ENCODE measurements at places on chromosomes 1 and 21.

DNA sequence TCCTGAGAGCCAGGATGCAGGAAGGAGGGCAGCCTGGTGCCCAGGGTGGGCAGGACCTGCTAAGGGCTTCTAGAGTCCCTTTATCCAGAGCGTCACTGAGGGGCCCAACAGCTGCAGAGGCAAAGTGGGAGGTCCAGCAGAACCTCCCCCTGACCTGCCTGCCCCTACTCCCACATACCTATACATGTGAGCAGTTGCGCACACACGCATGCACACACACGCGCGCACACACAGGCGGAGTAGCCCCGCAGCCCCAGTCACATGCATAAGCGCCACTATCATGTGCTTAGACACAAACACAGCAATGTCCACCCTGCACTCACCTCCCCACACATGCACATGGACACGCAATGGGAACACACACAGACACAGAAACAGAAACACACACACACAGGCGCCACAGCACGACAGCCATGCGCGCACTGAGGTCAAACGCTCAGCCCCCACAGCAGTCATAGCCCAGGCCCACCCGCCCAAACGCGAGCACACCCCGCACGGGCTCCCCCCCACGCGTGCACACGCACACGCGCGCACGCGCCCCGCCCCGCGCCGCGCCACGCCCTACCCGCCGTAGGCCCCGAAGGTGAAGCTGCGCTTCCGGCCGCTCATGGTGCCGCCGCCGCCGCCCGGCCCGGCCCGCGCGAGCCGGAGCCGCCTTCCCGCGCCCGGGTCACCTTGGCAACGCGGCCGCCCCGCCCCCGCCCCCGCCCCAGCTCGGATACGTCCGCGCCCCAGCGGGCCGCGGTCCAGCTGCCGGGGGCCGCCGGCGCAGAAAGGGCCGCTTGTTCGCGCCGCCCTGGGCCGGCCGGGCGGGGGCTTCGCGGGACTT, 17.7 kb downstream of the RAP1GAP start:
- DNase-seq, result no peak

DNA sequence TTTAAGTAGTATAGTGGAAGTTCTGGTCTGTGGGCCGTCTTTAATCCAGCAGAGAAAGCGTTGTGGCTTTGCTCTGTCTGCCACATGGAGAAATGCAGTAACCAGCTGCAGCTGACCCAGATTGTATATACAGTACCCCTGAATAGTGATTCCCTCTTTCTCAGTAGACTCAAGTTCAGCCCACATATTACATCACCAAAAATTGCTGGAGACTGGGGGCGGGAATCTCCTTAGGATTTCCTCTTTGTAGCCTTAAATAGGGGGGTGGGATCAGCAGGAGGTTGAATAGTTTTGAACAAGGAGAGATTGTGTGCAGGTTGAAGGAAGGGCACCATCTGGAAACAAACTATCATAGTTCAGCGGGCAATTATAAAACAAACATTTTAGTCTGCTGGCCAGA, at the start of gene ANGPTL1:
TSS of gene ANGPTL1 (minus strand) at position 134 of the 400 bp plus-strand sequence. CDS start 5,301 bp downstream, outside the sequence.
- DNase-seq, result peak; percentile 39

DNA sequence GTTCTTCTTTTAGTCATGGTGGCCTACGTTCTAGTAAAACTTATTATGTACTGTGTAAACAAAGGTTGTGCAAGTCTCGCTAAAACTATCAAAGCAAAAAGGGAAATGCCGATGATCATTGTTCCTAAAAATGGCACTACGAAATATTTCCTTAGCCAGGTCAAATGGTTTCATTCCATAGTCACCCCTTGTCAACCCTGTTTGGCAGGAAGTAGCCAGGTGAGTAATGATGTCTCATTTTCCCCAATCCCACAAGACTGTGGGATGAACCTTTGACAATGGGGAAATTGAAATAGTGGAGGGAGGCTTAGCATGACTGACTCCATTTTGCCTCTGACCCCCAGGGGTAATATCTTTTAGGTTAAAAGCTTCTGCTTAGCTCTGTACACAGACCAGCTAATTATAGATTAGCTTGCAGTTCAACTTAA, 5.6 kb upstream of the REN start:
- peak; percentile 68 for DNase-seq

- peak; percentile 22 for DNase-seq
Observed at GRCh38 chr1:226882631-226883409, 12.4 kb downstream of the PSEN2 start.

GRCh38 chr1:14815175-14815877, 216.8 kb downstream of the KAZN start:
- no peak for DNase-seq
